ENCODE measurements at places on chromosomes 2 and 18.
A peak's percentile ranks its signal among the peaks of the same experiment; 100 is the strongest.

GRCh38 chr2:181456660-181457120 lies 496 bp upstream of the ITGA4 start:
- no peak for DNase-seq

GRCh38 chr2:236551471-236552211 lies 18.0 kb upstream of the ACKR3 start:
- no peak for DNase-seq

DNA sequence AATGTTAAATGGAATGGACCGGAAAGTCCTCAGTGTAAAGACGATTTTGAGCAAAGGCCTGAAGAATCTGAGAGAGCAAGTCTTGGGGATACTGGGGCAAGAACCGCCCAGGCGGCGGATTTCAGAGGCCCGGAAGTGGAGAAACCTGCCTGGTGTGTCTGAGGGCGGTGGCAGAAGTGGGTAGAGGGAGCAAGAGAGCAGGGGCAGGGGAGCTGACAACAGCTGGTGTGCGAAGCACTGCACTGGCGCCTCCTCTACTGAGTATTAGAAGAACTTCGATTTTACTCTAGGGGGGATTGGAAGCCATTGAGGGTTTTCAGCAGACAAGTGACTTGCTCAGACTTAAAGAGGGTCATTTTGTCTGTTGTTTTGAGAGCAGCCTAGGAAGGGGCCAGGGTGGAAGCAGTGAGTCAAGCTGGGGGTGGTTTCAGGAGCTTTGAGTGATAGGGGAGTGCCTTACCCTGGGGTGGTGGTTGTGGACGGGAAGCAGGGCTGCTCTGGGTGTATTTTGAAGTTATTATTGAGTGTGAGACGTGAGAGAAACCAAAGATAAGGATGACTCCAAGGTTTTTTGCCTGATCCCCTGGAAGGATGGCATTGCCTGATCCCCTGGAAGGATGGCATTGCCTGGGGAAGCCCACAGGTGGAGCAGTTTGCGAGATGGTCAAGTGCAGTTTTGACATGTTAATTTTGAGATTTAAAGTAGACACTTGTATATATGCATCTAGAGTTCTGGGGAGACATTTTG lies 52.5 kb downstream of the ZNF236 start:
- DNase-seq = no peak

- DNase-seq = no peak
Measured at GRCh38 chr18:25935356-25935755, 155.1 kb downstream of the SS18 start.

- DNase-seq = no peak
Measured at GRCh38 chr2:232874677-232875223, 4.7 kb downstream of the SNORC start.

DNA sequence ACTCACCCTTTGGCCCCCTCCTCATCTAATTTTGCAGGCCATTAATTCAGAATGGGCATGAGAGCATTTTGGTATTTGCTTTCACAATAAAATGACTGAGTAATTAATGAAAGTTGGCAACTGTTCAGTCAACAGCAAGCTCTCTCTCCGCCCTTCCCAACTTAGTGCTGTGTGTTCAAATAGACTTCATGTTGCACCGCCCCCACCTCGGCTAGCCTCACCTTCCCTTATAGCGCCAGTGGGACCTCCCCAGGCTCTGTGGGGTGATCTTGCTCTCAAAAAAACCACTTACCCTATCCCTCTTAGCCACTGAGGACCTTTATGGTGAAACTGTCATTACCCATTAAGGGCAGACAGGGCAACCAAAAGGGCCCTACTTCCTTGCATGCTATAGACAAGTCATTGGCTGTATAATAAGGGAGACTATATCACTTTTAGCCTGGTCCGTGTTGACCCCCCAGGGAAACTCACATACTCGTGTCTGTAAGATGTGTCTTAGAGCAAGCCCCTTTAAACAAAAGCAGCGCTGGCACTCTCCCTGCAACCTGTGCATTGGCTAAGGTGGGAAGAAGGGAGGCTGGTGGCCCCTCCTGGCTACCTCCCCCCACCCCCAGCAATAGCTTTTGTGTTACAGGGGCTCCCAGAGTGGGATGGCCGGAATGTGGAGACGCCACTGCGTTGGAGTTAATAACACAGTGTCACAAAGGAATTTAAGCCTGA lies 15.2 kb downstream of the EN1 start:
- no peak for DNase-seq

- no peak for DNase-seq
Measured at GRCh38 chr2:19749507-19749836, 152.3 kb downstream of the TTC32 start.

DNA sequence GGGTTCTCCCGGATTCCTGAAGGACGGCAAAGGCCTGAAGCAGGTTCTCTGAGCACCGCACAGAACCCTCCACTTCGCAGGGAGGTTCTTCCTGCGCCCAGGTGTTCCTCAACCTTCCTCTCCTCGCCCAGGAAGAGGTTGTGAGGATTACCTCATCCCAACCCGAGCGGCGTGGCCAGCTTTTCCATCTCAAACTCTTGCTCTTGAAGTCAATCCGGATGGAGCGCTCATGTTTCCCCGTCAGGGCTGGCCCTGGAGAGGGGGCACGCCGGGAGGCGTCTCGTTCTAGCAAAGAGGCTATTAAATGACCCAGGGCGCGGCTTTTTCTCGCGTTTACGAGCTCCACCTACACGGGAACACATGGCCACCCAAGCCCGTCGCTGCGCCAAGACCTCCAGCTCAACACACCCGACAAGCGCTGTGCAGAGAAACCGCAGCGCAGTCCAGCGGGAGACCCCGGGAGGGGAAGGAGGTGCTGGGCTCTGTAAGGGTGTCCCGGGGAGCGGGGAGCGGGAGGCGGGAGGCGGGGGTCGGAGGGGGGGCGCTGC lies 540 bp upstream of the RAB10 start:
- DNase-seq = peak; percentile 69

- no peak for DNase-seq
Measured at GRCh38 chr2:17311106-17311619, 207.1 kb downstream of the RAD51AP2 start.

- peak; percentile 14 for DNase-seq
Measured at GRCh38 chr2:79860228-79861058, 347.6 kb downstream of the CTNNA2 start.

DNA sequence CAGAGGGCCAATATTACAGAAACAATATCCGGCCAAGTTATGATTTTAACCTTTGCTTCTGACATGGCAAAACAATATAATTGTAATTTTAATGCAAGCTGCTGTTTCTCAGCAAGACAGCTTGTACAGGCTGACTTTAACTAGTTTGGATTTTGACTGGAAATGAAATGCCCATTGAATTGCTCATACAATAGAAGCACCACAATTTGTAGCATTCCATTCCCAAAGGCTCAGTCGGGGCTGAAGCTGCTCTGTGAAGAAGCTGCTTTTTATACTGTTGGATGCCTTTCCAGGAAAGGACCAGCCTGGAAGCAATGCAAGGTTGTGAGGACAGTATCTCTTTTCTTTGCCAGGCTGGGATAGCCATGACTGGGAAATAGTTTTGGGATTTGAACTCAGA lies 677.0 kb upstream of the FANCL start:
- DNase-seq = no peak

GRCh38 chr18:475202-476031 lies 25.1 kb downstream of the COLEC12 start:
- peak; percentile 77 for DNase-seq

- no peak for DNase-seq
Measured at GRCh38 chr2:25056098-25056821, 14.4 kb downstream of the EFR3B start.

- no peak for DNase-seq
Measured at GRCh38 chr2:120990451-120990871, 254.8 kb downstream of the GLI2 start.

DNA sequence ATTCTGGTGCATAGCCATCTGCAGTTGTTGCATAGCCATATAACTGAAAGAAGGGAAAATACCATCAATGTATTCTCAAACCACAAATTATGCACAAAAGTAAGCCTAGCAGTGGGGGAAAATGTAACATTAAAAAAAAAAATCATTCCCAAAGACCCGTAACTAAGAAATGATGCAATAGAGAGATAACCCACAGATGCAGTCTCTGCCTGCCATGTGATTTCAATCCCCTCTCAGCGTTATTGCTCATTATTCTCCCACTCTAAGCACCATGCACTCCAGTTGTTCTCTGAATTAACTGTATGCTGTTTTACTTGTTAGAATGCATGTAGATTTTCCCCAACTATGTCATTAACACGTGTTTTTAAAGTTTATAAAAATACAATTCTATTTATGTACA lies 14.1 kb downstream of the DSC1 start:
- no peak for DNase-seq

GRCh38 chr2:41716497-41716896 lies 331.3 kb upstream of the PKDCC start:
- no peak for DNase-seq

- DNase-seq = no peak
Measured at GRCh38 chr2:54915101-54915500, 135.2 kb downstream of the RTN4 start.

- no peak for DNase-seq
Measured at GRCh38 chr2:200677721-200678532, 92.1 kb downstream of the AOX1 start.

DNA sequence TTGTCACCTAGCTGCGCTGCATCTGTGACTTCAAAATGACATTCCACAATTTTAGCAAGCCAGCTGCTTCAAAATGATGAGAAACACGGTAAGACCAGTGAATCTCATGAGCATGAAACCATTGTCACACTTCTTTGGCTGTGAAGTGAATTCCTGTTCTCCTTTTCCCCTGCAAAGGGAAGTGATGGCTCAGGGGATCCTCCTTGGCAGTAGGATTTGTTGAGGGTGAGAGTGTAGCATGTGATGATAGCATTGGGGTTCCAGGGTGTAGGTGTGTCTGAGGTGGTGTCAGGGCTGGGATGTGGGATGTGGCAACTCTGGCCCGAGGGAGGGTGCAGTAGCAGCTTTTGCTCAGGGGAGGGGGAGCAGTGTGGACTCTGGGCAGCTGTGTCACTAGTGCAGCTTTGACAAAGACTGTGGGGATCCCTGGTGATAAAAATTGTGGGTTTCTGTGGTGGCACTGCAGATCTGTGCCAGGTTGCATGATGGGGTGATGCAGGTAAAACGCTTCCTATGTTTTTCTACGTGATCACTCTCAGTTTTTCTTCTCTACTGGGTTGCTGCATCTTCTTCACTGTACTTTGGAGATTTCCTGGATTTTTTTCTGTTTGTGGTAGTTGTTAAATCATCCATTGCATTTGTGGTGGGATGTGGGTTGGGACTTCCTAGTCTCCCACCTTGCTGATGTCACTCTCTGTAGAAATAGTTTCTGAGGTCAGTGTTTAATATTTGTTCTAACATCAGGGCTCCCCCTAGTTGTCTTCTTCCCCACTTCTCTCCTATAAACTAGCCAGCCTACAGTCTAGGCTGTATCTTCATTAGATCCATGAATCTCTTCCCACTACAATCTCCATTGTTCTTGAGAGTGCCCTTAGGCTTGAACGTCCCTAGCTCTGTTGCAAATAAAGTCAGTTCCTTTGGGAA lies 107.0 kb downstream of the ACTR3 start:
- no peak for DNase-seq

GRCh38 chr2:152657043-152657442 lies 60.2 kb downstream of the PRPF40A start:
- DNase-seq = no peak

GRCh38 chr2:132659331-132659730 lies 10.7 kb downstream of the LYPD1 start:
- no peak for DNase-seq

GRCh38 chr2:181268174-181268867 lies 188.9 kb upstream of the ITGA4 start:
- DNase-seq = no peak

DNA sequence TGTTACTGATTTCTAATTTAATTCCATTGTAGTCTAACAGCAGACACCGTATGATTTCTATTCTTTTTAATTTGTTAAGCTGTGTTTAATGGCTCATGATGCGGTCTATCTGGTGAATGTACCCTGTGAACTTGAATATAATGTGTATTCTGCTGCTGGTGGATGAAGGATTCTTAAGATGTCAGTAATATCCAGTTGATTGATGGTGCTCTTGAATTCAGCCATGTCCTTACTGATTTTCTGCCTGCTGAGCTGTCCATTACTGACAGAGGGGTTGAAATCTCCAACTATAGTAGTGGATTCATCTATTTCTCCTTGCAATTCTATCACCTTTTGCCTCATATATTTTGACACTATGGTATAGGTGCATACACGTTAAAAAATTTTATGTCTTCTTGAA lies 373.3 kb upstream of the RAB12 start:
- no peak for DNase-seq

DNA sequence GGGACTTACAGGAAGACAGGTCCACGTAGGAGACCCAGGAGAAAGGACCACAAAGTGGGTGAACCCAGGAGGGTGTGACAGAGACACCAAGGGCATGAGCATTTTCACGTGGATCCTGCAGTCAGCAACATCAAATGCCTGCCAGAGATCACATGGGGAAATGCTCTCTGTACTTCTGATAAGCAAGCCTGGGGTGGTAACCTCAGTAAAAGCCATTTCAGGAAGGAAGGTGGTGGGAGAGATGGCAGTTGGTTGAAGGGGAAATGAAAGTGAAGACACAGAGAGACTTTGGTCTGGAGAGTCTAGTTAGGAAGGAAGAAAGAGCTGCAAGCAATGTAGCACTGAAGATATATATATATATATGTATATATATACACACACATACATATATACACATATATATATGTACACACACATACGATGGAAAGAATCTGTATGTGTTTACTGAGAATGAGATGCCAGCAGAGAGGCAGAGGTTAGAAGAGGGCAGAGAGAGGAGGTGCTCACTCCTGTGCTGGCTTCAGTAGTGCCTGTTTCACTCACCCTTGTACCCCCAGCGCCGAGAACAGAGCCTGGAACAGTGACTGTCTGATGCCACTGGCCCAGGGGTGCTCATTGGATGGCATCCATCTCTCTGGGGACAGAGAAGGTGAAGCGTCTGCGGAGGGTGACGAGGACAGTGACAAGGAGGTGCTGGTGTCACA lies 314.9 kb downstream of the AFF3 start:
- DNase-seq = no peak

- DNase-seq = no peak
Measured at GRCh38 chr18:34880403-34880802, 160.8 kb upstream of the MAPRE2 start.

GRCh38 chr2:18441583-18441982 lies 118.9 kb downstream of the RDH14 start:
- DNase-seq = no peak

GRCh38 chr18:40375837-40376236 lies 1579.2 kb upstream of the PIK3C3 start:
- no peak for DNase-seq

All from HS-5 (cell line).